Regular cardiac myocyte (primary cell): ENCODE measurements at places on chromosomes 4 and X. TPM values are rescaled to one million over a fixed set of nuclear protein-coding genes. Genes with fewer than 3 reads are reported as not detected.

Gene EXOSC9
- total RNA-seq = 30.7 and 59.6 TPM in 2 replicates

Gene PGRMC1
- total RNA-seq = 178 and 215 TPM in 2 replicates

Gene FGF5
- 11.0 and 23.8 TPM in 2 replicates for total RNA-seq

Gene REPS2
- total RNA-seq = 0.38 and 0.85 TPM in 2 replicates

Gene DNAAF6
- total RNA-seq = not detected in 2 replicates

Gene BCLAF3
- 3.1 and 6.8 TPM in 2 replicates for total RNA-seq

Gene ADH4
- 0.28 TPM in 1 of 2 replicates, not detected in the other for total RNA-seq

Gene PRRG1
- total RNA-seq = 14.7 and 15.5 TPM in 2 replicates

Gene RHOH
- total RNA-seq = not detected in 2 replicates

Gene AFP
- total RNA-seq = 0.38 and 0.85 TPM in 2 replicates

Gene DIAPH2
- 14.6 and 21.7 TPM in 2 replicates for total RNA-seq

Gene KCND1
- 0.56 and 0.58 TPM in 2 replicates for total RNA-seq

Gene EXOC1L
- total RNA-seq = not detected in 2 replicates

Gene IDS
- 29.1 and 59.5 TPM in 2 replicates for total RNA-seq

Gene ENPP6
- under 0.01 TPM in 1 of 2 replicates, not detected in the other for total RNA-seq
